ENCODE measurements at places on chromosomes 3 and 15.

DNA sequence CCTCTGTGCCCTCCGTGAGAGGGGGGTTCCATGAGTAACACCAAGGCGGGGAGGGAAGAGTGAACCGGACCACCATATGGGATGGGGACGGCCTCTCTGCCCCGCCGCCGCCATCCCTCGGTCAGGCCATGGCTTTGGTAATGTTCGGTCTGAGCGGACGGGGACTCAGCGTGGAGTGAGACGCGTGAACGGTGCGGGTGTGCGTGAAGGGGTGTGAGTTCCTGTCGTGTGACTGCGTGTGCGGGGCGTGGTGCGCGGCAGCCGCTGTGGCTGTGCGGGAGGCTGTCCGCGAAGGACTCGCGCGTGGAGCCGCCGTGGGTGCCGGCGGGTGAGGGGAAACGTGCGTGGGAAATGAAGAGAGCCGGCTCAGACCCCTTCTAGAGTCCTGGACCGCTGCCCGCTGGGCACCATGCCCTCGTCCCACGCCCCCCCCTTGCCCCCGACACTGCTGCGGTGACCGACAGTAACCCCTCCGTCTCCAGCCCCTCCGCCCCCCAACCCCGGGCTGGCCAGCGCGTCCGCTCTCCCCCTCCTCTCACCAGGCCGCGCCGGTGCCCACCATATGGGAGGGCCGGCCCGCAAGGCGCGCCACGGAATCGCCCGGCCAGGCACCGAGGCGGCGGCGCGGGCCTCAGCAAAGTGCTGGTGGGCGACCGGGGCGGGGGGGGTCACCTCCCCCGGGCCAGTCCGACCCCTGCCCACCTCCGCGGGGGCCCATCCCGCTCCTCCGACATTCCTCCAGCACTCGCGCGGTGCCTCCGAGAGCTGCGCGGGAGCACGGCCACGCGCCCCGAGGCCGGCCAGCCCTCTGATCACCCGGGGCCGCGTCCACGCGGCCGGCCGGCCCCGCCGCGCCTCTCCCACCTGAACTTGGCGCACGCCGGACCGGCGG, 589 bp downstream of the KLF15 start:
- DNase-seq, result peak; percentile 19

DNA sequence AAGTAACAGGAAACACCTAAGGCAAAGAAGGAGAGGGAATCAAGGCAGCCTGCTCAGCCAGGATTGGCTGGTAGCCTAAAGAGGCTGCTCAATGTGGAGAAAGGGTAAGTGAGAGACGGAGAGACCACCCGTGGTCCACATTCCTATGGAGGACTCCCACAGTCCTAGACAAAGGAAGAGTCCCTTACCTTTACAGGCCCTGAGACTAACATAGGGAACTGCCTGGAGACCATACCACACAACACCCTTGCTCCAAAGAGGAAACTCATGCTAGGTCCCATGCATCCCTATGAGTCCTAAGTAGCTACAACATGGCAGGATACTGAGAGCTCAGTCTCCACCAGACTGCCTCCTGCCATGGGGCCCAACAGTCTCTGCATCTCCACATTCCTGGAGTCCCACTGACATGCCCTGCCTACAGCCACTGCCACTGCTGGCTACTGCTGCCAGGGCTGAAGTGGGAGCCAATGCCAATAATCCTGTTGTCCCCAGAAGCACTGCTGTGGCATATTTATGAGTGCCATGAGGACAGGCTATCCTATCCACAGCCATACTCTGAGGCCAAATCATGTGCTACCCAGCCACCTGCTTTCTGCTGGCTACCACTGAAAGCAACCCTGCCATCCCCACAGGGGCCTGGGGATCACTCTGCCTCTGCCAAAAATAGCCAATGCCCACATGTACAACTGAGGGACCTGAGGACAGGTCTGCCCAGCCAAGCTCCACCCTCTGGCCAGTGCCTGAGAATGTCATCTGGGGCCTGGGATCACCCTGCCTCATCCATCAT, 45.0 kb downstream of the COPS2 start:
- DNase-seq, result no peak

- no peak for DNase-seq
Measured at GRCh38 chr15:70650567-70651302, 112.6 kb downstream of the UACA start.

DNA sequence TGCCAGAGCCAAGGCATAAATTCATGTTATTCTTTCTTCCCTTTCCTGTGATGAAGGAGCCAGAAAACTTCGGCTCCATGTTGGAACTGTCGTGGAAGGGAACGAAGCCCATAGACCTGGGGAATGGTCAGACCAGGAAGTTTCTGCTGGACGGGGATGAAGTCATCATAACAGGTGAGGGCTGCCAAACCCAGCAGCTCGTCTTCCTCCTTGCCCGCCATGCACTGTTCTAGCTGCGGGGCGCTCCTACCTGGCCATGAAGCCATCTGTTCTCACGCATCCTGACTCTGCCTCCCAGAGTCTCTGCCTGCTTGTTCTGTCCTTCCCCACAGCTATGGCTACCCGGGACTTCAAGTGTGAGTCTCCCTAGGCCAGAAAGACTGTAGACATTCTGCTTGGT, 28.2 kb downstream of the FAH start:
- DNase-seq, result no peak

- no peak for DNase-seq
Measured at GRCh38 chr3:4228295-4228694, 74.9 kb upstream of the SETMAR start.

- DNase-seq, result no peak
Measured at GRCh38 chr3:158369279-158369678, 201.7 kb upstream of the MLF1 start.

GRCh38 chr3:39278616-39278935, 1.3 kb downstream of the CX3CR1 start:
- DNase-seq, result no peak

DNA sequence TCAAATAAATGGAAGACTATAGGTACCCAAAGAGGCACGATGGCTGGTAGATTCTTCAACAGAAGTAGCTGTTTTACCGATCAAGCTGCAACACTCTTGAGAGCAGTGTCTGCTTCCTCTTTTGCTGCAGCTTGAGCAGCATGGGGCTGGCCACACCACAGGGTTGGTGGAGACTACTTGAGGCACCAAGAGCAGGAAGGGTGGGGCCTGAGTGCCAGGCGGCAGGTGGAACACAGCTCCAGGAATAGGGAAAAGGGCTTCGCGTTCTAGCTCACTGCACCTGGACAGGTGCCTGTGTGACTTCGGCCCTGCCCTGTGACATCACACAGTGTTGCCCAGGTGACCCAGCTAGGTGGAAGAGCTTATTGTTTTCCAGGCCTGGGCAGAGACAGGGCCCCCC, at the start of gene CCDC33:
TSS of gene CCDC33 (plus strand) at position 365 of the 400 bp plus-strand sequence. CDS start 394 bp downstream, outside the sequence.
- DNase-seq, result peak; percentile 12

DNA sequence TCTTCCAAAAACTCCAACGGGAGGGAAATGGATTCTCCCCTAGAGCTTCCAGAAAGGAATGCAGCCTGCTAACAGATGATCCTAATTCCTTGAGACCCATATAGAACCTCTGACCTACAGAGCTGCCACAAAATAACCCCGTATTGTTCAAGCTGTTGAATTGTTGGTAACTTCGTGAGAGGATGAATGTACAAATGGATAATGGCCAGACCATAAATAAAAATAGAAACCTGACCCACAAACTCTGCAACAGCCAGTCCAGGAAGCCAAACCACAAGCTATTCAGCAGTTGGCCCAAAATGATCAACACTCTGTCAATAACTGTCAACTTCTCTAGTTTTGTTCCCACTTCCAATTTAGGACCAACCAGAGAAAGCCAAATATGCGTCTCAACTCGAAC, 414.0 kb upstream of the ZNF717 start:
- DNase-seq, result no peak

GRCh38 chr3:6821411-6821810, 39.5 kb upstream of the GRM7 start:
- no peak for DNase-seq

- DNase-seq, result no peak
Measured at GRCh38 chr3:149600634-149601033, 57.2 kb downstream of the WWTR1 start.

- DNase-seq, result no peak
Measured at GRCh38 chr3:113873814-113874526, 35.4 kb downstream of the GRAMD1C start.

- DNase-seq, result no peak
Measured at GRCh38 chr3:163785693-163786092, 1292.6 kb downstream of the SI start.

DNA sequence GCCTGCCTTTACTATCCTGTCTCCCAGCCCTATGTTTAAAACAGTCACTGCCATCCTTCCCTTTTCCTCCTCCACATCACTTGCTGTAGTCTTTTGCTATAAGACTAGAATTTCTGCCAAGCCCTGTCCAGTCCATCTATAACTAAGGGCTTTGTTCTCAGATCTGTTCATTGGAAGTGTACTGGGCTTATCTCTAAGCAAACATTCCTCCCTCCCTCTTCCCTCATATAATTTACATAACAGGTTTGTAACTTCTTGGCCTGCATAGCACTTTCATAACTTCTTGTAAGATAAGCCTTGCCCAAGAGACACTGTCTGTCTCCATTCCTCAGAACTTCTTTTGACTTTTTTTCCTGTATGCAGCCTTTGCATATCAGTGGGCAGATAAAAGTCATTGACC, 16.7 kb downstream of the TPRG1 start:
- DNase-seq, result no peak

- DNase-seq, result no peak
Measured at GRCh38 chr3:107710851-107711250, 188.1 kb downstream of the BBX start.

- DNase-seq, result no peak
Measured at GRCh38 chr3:5437783-5438323, 250.3 kb downstream of the EDEM1 start.

- no peak for DNase-seq
Measured at GRCh38 chr3:55519019-55519418, 31.9 kb upstream of the WNT5A start.

GRCh38 chr3:27485866-27486265, 1.7 kb upstream of the SLC4A7 start:
- DNase-seq, result no peak
